Thoracic aorta (tissue), 2 donors: ENCODE measurements at places on chromosomes 6 and 20.

- no peak for DNase-seq
Measured at GRCh38 chr6:164164876-164165275, 750.4 kb downstream of the QKI start.

- no peak for DNase-seq
Measured at GRCh38 chr20:21901470-21902275, 196.2 kb downstream of the PAX1 start.

DNA sequence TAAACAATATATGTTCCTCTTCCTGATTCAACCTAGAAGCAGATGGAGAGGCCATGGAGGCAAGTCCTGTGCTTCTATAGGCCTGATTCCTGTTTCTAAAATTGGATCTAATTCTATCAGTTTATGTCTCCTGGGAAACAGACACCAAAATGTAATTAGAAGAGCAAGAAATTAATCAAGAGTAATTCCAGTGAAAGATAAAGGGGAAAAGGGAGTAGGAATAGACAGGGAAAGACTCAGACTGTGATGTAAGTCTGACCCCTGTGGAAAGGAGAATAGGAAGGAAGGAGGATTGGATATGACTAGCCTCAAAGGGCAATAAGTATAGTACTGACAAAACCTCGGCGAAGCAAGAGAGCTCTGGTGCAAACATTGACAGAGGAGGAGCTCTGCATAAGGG lies 33.9 kb upstream of the FBXO30 start:
- no peak for DNase-seq

- DNase-seq = no peak
Measured at GRCh38 chr6:125363039-125363823, 61.5 kb upstream of the HDDC2 start.

DNA sequence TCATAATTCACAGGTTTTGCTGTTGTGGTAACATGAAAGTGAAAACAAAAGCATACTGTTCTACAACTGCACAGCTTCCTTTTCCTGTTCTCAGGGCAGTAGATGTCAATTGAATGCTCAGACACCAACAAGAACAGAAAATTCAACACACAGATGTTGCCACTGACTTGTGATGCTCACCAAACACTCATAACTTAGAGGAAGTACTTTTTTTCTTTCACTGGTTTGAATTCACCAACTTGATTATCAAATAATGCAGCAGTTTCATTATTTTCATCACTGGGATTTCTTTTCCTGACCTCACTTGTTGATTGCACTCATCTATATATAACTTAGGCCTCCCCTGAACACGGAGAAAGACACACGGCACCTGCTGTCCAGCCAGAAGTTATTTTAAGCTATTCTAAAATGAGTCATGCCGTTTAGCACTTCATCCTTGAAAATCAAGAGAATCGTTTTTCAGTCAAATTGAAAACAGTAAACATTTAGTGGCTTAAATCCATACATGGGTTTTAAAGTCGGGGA lies 949 bp downstream of the TXLNB start:
- no peak for DNase-seq

DNA sequence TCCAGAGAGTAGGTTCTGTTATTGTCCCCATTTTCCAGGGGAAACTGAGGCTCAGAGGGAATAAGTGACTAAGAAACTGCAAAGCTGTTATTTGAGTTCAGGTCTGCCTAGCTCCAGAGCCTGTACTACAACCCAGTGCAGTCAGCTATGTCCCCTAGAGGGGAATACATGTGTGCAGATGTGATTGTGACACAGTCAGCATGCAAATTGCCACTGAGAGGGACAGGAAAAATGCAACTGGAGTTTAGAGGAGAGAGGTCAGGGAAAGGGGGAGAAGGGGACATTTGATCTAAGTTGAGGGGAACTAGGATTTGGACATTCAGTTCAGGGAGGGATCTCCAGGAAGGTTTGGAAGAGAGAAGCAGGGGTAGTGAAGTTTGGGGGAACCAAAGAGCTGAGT lies 38.6 kb upstream of the EPB41L1 start:
- no peak for DNase-seq

- DNase-seq = peak; percentile 21
Measured at GRCh38 chr20:32474967-32475811, 109.9 kb downstream of the NOL4L start.

DNA sequence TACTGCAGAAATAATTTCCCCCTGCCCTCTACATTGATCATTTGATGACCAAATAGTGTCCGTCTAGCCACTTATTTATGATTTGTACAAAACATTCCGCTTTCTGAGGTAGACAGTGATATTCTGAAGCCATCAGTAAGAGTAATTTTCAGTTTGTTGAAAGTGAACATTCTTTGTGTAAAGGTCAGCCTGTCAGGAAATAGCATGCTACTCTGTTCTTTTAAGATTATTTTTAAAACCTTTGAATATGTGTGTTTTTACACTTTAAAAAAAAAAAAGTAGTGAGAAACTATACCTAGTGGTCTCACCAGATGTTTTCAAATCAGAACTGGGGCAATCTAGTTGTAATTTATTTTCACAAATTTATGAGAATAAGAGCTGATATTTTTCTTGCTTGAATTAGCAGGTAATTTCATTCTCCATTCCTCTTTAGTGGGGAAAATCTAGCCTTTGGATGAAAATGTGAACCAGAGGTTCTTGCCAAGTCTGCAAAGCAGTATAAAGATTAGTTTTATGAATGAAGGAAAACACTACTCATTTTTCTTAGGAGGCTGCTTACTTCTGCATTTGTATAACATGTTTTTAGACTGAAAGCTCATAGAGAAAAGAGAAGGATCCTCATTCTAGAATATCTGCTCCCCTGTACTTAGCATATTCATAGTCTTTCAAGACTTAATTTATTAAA lies 12.1 kb upstream of the REV3L start:
- DNase-seq = no peak

- no peak for DNase-seq
Measured at GRCh38 chr6:165047952-165048351, 261.5 kb downstream of the C6orf118 start.

GRCh38 chr6:1321738-1322137 lies 9.8 kb downstream of the FOXQ1 start:
- no peak for DNase-seq

- DNase-seq = peak; percentile 50
Measured at GRCh38 chr20:6008254-6008653, 45.6 kb downstream of the LRRN4 start.

- no peak for DNase-seq
Measured at GRCh38 chr6:133774356-133774755, 114.6 kb upstream of the TCF21 start.

GRCh38 chr20:11469795-11470435 lies 447.8 kb upstream of the BTBD3 start:
- no peak for DNase-seq

DNA sequence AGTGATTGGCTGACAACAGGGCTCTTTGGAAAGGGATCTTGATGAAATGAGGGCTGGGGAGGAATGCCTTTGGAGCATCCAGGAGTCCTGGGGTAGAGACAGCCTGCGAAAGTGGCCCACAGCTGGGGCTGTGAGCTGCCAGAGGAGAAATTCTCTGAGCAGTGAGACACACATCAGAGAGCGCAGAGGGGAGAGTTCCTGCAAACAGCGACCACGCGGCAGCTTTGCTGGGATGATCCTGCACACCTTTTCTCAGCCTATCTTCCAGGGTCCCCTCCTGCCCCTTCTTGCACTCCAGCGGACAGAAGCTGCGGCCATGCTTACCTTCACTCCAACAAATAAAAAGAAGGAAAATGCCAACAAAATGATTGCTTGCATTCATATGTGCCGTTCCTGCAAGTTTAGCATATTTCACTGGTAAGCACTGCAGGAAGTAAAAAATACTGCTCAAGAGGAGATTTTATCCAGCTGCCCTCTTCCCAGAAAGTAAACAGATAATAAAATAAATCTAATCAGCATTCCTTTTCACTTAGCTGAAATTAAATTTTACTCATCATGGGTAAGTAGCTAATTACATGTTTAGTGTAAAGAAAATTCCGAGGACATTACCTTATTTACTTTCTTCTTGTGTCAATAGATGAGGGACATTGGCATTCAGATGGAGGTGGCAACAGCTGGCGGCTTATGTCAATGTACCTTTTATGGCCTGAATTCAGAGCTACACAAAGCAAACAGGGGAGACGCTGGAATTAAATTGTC lies 339.9 kb upstream of the ARID1B start:
- DNase-seq = no peak

DNA sequence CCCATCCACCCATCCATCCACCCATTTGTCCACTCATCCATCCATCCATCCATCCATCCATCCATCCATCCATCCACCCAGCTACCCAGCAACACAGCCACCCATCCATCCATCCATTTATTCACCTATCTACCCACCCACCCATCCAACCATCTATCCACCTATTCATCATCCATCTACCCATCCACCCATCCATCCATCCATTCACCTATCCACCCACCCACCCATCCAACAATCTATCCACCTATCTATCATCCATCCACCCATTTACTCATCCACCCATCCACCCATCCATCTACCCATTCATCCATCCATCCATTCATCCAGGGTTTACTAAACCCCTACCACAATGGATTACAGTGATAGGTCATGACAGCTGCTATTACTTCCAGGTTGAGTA lies 7.4 kb downstream of the SERPINB1 start:
- DNase-seq = no peak

DNA sequence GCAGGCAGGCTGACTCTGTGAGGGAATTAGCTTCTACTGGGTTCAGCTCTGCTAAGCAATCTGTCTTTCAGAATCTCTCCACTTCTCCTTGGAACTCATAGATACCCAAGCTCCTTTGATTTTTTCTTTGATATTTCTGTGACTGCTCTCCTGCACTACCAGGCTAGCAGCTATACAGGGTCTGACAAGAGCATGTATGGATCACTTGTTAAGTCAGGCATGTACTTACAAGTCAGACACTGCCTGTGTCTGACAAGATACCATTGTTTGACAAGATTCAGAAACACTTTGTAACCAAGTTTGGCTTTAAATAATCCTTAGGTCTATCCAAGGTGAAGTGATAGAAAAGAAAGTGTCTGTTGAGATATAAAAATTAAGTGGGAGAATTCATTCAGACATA lies 79.5 kb downstream of the SESN1 start:
- DNase-seq = no peak

GRCh38 chr6:151180330-151181048 lies 59.3 kb upstream of the AKAP12 start:
- DNase-seq = no peak

DNA sequence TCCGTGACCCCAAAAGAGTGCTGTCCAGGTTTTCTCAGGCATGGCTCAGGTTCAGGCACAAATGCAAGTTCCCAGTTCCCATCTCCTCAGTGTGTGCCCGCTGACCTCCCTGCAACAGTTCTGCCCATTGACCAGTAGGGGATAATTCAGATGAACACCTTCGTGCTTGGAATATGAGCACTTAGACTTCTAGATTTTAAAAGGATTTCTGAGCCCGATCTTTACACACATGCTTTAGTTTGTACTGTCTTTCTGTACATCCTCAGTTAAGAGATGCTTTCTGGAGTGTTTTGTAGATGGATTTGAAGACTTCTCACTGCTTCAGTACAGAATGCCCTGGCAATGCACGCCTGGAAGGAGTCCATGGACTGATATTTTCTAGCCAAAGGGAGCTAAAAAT lies 239.6 kb upstream of the PLCB4 start:
- DNase-seq = no peak

DNA sequence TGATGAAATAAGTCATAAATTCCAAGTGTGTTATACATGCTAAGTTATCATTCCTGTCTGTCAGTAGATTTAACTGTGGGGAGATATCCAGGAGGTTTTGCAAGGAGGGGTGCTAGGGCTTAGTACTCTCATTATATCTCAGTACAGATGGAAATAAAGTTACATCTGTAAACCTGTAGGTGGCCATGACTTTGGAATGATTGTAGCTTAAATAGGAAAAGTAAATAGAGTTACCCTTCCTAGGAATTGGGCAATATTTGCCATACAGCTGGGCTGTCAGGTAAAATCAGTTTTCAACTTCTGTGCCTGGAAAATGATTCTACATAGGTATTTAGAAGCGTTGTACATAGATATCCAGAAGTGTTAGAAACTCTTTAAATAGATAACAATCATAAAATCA lies 19.8 kb upstream of the TGM3 start:
- DNase-seq = no peak

GRCh38 chr20:13571662-13572061 lies 67.1 kb downstream of the TASP1 start:
- DNase-seq = no peak

DNA sequence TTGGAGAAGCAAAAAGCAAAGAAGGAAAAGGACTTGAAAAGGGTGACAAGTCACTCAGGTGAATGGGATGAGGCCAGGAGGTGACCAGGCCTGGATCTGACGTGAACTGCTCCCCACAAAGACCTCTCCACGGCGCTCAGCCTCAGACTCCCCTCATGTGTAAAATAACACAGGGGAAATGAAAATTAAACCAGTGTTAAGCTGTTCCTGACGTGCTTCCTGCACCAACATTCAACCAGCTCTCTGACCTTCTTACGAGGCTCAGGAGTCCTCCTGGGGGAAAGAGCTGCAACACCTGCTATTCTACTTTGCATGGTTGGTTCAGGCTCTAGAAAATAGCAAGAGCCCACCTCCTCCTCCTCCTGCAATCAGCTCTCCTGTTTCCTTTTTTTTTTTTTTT lies 256.7 kb downstream of the ATXN1 start:
- DNase-seq = no peak

DNA sequence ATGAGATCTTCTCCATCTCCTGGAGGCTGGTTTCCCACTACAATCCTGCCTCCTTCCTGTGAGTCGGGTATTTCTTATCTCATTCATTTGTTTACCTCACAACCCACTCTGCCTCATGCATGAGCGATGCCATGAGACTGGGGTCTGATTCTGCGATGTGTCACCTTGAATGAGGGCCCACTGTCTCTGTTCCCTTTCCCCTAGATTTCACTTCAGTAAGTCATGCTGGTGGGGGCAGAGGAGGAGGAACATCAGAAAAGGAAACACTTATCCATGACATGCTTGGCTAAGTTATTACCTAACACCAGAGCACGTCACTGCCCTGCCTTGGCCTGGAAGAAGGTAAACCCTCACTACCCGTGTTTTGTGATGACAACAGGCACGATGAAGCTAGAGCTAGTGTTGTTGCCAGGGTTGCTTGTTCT lies 337.4 kb upstream of the PRDM1 start:
- no peak for DNase-seq

DNA sequence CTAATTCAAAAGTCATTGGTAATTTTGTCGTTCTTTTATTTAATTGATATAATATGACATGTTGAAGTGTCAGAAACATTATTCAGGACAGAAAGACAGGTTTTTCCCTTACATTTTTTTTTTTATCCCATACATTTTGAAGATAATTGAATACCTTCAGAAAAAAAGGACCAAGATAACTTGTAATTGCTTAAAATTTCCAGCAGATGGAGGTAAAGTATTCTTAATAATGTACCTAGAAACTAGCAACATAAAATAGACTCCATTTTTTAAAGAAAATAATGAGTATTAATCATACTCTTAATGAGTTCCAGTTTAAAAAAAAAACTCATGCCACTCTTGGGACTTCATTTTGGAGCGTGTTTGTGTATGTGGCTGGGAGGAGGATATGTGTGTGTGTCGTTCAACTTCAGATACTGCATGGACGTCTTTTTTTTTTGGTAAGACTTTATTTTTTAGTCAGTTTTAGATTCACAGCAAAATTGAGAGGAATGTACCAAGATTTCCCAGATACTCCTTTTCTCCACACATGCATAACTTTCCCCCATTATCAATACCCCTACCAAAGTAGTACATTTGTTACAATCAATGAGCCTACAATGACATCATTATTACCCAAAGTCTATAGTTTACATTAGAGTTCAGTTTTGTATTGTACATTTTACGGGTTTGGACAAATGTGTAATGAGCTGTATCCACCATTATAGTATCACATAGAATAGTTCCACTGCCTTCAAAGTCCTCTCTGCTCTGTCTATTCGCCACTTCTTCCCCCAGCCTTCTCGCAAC lies 79.4 kb downstream of the ROS1 start:
- no peak for DNase-seq
